ENCODE measurements at places on chromosomes 5 and 9.
A peak's percentile ranks its signal among the peaks of the same experiment; 100 is the strongest.

- peak; percentile 94 for DNase-seq
Observed at GRCh38 chr9:81032030-81032572, 657.2 kb downstream of the TLE1 start.

GRCh38 chr5:180580681-180581080 lies 10.6 kb downstream of the SCGB3A1 start:
- DNase-seq: no peak

- no peak for DNase-seq
Observed at GRCh38 chr5:146205499-146206202, 2.2 kb downstream of the RBM27 start.

- DNase-seq: no peak
Observed at GRCh38 chr5:154576429-154576806, 98.4 kb upstream of the HAND1 start.

GRCh38 chr5:40605295-40605958 lies 74.3 kb upstream of the PTGER4 start:
- DNase-seq: peak; percentile 31

DNA sequence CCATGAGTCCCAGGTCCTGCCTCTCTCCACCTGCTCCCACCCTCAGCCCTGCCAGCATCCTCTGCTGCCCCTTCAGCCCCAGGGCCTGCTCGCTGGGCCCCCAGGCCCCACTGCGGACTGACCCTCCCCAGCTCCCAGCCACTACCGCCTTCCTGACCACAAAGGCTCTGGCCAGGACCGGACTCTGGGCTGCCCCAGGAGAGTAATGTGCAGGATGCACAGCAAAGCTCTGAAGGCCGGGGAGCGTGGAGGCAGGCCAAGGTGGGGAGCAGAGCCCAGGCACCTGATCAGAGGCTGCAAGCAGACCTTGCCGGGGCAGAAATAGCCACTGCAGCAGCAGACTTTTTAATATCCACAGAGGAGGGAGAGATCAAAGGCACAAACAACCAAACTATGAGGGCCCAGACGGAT lies 27.9 kb downstream of the IPPK start:
- no peak for DNase-seq

DNA sequence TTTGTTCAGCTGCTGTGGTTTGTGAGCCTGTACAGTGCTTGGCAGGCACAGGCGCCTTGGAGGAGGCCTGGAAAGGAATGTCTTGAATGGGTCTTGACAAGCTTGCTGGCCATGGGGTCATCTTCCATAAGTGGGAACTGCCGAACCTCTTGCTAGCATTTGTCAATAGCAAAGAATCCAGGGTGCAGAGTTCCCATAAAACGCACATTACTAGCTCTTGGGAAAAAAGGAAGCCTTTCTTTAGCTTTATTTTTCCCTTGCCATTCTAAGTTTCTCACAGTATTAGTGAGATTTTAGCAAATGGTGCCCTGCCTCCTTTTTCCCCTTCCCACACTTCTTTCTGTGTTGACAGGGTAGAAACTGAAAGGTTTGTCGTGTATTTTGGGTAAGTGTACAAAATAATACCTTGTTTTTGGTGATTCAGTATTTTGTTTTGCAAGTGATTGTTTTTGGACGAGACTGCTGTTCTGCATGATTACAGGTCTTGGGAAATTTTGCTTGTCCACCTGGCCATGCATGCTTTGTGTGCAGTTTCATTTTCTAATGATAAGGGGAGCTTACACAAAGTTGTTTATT lies 82.0 kb downstream of the ADGRV1 start:
- peak; percentile 44 for DNase-seq

GRCh38 chr5:138438003-138438723 lies 694 bp upstream of the REEP2 start:
- DNase-seq: no peak

- no peak for DNase-seq
Observed at GRCh38 chr9:109707355-109707754, 72.6 kb upstream of the PALM2AKAP2 start.

- no peak for DNase-seq
Observed at GRCh38 chr5:158553962-158554336, 545.8 kb downstream of the EBF1 start.

GRCh38 chr5:83077662-83078261 lies 415 bp downstream of the XRCC4 start:
- peak; percentile 41 for DNase-seq

GRCh38 chr9:128001779-128002298 lies 21.1 kb upstream of the EEIG1 start:
- peak; percentile 89 for DNase-seq

GRCh38 chr5:178306430-178307225 lies 74.0 kb upstream of the PHYKPL start:
- DNase-seq: no peak

GRCh38 chr5:78727786-78728761 lies 79.5 kb upstream of the LHFPL2 start:
- DNase-seq: no peak

DNA sequence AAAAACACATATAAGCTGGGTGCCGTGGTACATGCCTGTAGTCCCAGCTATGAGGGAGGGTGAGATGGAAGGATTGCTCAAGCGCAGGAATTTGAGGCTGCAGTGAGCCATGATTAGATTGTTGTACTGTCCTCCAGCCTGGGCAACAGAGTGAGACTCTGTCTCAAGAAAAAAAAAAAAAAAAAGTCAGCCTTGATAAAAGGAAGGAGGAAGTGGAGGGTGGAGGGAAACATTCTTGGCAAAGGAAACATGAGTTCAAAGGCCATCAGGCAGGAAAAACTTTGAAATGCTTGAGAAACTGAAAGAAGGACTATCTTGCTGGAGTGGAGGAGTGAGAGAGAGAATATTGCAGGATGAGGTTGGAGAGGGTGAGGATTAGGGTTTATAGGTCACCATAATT lies 18.3 kb upstream of the ANKHD1 start:
- DNase-seq: no peak

- peak; percentile 65 for DNase-seq
Observed at GRCh38 chr5:167871091-167871490, 420.4 kb upstream of the WWC1 start.

- no peak for DNase-seq
Observed at GRCh38 chr5:60916646-60917045, 28.2 kb downstream of the ERCC8 start.

DNA sequence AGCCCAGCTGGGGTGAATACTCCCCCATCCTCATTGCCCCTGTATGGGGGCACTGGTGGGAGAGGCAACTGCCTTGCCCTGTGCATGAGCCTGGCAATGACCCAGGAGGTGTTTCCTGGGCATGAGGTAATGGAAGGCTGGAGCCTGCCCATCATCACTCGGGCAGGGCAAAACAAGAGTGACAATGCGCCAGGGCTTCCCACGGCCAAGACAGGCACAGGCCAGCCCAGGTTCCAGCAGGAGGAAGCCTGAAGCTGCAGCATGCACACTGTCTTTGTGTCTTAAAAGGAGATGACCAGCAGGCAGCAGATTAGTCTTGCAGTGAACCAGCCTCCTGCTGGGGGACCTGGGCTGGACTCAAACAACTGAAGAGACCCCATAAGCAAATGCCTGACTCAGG lies 92.2 kb upstream of the SMIM23 start:
- no peak for DNase-seq

DNA sequence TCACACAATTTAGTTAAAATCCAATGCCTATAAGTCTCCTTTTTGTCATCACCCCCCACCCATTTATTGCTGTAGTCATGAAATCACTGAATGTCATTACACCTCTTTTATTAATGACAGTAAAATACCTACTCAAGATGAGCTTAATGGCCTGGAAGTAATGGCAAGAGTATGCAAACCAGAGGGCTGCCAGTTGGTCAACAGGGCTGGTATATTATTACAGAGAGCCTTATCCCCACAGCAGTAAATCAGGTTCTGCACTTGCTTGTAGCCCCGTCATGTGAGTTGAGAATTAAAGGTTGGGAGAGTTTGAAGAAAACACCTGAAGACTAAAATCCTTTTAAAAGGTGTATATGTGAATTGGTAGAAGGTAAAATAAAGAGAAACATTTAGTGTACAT lies 372.4 kb downstream of the MAT2B start:
- peak; percentile 35 for DNase-seq

- DNase-seq: peak; percentile 4
Observed at GRCh38 chr5:129118405-129118804, 23.9 kb downstream of the ISOC1 start.

- no peak for DNase-seq
Observed at GRCh38 chr5:57549566-57549965, 67.0 kb upstream of the ACTBL2 start.

DNA sequence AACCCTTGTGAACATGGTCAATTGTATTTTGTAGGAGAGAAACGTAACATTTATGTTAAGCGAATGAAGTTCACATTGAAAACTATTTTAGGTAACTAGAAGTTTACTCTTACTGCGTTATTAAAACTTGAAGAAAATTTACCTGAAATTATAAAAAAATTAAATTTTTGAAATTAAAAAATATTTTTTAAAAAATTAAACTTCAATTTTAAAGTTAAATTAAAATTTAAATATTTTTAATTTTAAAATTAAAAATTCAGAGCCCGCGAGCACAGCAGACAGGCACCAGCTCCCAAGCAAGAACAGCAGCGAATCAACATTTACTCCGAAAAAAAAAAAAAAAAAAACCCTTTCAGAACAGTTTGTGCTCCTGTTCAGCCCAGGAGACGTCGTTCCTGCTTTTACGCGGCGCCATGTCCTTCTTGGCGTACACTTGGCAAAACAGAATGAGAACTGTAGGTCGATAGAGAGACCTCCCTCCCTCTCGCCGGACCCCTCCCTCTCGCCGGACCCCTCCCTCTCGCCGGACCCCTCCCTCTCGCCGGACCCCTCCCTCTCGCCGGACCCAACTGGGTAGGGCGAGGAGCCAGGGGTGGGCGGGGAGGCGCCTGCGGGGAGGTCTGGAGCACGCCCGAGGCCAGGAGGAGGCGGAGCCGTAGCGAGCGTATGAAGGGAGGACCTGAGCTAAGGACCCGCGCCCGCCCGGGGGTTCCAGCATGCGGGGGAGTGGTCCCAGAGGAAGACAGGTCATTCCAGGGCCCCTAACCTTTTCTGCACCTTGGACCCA lies 235.8 kb downstream of the ROR2 start:
- DNase-seq: peak; percentile 19

- DNase-seq: peak; percentile 87
Observed at GRCh38 chr9:92607773-92608172, 62.2 kb downstream of the IPPK start.

- DNase-seq: no peak
Observed at GRCh38 chr9:133495327-133496293, 16.7 kb upstream of the SLC2A6 start.

- DNase-seq: no peak
Observed at GRCh38 chr5:43270645-43271044, 42.6 kb downstream of the HMGCS1 start.

DNA sequence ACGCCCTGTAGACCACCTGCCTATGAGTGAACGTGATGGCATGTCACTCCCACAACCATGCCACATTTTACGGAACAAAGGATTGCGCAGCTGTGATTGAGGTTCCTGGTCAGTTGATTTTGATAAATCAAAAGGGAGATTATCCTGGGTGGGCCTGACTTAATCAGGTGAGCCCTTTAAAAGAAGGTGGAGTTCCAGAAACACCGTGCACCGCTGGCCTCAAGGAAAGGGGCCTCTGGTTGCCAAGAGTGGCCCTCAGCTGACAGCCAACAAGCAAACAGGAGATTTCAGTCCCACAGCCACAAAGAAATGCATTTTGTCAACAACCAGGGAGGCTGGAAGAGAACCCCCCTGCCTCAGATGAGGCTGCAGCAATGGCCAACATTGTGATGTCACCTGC lies 19.0 kb downstream of the TRIM7 start:
- DNase-seq: no peak

DNA sequence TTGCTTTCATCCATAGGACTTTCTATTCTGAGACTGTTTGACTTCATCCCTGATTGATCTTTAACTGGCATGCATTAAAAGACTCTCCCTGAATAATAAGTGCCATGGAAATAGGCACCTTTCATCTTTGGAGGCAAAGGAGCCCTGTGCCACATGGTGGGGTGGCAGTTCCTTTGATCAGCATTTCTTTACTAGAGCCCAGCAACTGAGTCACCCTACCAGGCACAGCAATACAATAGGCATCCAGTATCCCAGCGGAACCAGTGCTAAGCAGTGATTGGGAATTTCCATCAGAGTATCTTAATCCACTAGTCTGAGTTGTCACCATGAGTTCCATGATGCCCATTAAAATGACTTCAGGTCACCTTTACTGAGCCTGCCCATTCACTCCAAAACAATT lies 476.1 kb upstream of the MPDZ start:
- DNase-seq: no peak

DNA sequence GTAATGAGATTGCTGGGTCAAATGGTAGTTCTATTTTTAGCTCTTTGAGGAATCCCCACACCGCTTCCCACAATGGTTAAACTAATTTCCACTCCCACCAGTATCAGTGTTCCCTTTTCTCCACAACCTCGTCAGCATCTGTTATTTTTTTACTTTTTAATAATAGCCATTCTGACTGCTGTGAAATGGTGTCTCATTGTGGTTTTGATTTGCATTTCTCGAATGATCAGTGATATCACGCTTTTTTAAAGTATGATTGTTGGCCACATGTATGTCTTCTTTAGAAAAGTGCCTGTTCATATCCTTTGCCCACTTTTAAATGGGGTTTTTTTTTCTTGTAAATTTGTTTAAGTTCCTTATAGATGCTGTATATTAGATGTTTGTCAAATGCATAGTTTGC lies 73.5 kb downstream of the MTAP start:
- DNase-seq: no peak

- no peak for DNase-seq
Observed at GRCh38 chr9:135857843-135858242, 49.5 kb downstream of the CAMSAP1 start.

DNA sequence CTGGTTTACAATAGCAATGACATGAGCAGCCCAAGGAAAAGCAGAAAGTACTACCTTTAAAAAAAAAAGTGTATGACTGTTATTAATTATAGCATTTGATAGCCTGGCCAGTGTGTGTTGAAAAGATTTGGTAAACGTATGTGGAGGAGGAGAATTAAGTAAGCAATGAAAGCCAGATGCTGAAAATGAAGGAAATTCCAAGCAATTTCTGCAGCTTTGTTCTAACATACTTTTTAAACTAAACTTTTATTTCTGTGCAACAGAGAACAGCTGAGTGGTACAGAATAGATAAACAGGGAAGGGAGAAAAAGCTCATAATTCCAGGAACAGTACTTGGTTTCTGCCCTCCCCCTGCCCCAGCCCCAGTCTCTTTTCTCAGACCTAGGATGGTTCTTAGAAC lies 252.6 kb downstream of the ADAMTSL1 start:
- no peak for DNase-seq

Data from astrocyte (in vitro differentiated cells and primary cell).